ENCODE measurements at places on chromosomes 3 and 15. TPM values are rescaled to one million over a fixed set of nuclear protein-coding genes. Genes with fewer than 3 reads are reported as not detected.
A peak's percentile ranks its signal among the peaks of the same experiment; 100 is the strongest.

The TAGLN3 gene
- 3.2 TPM for total RNA-seq

The TLR9 gene
- 0.74 TPM for total RNA-seq

The C3orf22 gene
- not detected for total RNA-seq

The SLITRK3 gene
- not detected for total RNA-seq

The MAGEL2 gene
- not detected for total RNA-seq

The COX5A gene
- 313 TPM for total RNA-seq

The DUOXA1 gene
- total RNA-seq, result not detected

The HYAL3 gene
- 5.4 TPM for total RNA-seq

The FHIT gene
- 13.1 TPM for total RNA-seq

DNA sequence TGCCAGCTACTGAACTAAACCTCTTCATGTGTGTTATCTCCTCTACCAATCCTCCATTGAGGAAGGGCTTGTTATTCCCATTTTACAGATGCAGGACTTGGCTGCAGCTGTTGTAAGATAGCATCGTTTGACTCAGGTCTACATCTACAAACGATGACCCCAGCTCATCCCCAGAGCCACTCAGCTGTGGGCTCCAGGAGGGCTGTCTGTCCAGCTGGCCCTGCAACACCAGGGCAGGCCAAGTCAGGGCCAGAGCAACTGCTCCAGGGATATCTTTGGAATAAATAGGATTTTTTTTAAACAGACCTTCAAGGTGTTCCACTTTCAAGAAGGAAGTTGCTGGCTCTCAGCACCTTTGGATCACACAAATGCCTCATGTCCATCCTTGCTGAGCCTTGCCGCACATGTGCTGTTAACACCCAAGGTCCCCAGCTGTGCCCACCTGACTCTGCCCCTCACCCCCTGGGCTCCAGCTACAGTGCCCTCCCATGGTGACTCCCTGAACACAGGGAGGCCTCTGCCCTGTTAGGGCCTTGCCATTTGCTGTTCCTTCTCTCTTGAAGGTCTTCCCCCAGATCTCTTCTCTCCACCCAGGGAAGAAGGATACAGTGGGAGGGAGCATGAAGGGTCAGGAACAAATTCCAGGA, 31.0 kb downstream of the ALDH1L1 start:
- no peak for DNase-seq

DNA sequence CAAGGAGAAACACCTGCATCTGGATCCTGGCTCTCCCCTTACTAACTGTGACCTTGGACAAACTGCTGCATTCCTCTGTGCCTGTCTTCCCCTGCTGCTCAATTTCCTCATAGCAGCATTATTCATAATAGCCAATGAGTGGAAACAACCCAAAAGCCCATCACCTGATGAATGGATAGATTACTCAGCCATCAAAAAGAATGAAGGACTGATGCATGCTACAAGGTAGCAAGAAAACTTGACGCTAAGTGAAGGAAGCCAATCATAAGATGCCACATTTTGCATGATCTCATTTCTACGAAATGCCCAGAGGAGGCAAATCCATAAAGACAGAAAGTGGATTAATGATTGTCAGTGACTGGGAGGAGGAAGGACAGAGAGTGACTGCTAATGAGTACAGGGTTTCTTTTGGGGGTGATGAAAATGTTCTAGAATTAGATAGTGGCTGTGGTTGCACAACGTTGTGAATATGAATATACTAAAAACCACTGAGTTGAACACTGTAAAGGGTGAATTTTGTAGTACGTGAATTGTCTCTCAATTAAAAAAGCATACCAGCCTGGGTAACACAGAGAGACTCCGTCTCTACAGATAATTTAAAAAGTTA, 11.2 kb downstream of the IGDCC4 start:
- no peak for DNase-seq

DNA sequence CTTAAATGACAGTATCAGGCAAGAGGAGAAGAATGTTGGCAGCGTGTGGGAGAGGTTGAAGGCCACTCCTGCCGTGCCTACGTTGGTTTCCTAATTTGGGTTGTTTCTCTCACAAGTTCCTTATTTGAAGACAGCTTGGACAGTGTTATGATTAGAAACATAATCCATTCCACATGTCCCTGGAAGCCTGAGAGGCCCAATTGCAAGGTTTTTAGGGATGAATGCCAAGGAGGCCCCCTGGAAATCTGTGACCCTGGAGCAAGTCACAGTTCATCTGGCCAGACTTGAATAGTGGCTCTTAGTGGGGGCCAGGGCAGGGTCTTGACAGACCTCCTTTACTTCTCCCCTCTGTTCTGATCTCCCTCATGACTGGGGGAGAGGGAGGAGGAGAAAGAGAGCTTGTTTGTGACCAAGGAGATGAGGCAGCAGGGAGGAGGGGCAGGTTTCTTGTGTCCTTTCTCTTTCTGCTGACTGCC, 584.4 kb upstream of the TBL1XR1 start:
- DNase-seq, result no peak

- no peak for DNase-seq
Measured at GRCh38 chr3:197375001-197375441, 76.6 kb upstream of the DLG1 start.

DNA sequence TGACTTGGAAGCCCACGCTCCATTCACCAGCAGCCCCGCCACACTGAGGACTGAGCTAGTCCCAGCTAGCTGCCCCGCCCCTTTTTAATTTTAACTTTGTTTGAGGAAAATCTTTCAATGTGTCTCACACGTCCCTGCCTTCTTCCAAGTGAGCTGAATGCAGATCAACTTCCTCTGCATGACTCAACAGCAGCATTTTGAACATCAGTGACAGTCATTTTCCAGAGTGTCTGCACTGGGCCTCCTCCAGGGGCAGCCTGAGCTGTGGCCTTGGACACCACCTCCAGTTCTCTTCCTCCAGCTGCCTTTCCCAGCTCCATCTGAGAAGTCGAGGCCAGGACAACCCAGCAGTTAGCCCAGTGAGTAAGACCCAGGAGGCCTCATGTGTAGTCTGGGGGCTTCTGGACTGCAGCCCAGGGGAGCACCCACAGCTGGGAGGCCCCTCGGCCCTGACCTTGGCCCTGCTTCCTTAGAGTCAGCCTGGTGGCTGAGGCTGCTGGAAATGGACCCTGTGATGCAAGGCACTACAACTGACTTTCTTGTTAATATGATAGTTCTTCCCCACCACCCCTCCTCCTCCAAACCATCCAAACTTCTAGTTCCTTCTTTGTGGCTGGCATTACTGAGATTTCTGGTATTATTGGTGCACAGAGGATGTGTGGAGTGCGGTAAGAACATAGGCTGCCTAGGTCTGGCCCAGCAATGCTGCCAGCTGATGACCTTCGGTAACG, 21.4 kb upstream of the ESYT3 start:
- DNase-seq, result peak; percentile 30

GRCh38 chr3:53493963-53494791, at the start of gene CACNA1D:
Gene CACNA1D (plus strand): TSS chr3:53494611. CDS start chr3:53495167, 556 bp downstream.
- peak; percentile 43 for DNase-seq

DNA sequence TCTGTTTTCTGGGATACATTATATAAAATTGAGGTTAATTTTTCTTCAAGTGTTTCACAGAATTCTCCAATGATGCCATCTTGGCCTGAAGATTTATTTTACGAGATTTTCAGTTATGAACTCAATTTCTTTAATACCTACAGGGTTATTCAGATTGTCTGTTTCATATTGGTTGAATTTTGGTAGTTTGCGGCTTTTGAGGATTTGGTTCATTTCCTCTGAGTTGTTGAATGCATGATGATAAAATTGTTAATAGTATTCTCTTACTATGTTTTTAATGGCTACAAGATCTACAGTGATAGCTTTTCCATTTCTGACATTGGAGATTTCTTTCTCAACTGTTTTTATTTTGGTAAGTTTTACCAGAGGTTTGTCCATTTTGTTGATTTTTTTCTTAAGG, 63.9 kb upstream of the PTPRG start:
- DNase-seq, result no peak

DNA sequence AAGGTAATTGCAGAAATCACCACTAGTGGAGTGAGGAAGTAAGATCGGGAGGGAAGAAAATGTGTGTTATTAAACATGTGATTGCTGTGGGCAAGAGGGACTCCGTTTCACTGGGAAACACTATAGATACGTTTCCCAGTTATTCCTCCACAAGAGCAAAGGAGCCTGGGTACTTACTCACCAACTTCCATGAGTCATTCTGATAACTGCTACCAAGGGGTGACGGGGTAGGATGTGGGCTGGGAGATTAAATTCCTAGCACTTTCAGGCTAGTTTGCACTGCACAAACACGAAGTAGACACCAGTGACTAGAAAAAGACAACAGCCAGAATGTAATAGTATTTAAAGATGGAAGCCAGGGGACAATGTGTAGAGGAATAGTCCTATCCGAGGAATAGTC, 812.9 kb upstream of the CFAP20DC start:
- no peak for DNase-seq

DNA sequence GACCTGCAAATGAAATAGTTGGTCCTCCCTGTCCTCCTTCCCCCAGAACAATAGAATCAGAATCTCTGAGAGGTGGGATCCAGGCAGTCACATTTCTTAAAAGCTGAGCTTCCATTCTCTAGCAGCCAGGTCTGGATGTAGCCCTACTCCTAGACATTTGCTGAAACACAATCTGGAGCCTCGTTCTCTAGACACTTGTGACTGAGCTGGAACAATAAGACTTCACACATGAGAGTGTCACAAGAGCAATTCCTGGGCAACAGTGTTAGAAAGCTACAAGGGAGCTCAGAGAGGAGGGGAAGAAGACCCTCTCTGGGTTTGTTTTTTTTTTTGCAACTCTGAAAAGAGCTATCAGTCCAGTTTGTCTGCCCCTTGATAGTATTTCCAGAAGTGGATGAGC, 14.5 kb downstream of the CORO2B start:
- DNase-seq, result no peak

- DNase-seq, result no peak
Measured at GRCh38 chr3:127717357-127718244, 44.8 kb downstream of the ABTB1 start.

DNA sequence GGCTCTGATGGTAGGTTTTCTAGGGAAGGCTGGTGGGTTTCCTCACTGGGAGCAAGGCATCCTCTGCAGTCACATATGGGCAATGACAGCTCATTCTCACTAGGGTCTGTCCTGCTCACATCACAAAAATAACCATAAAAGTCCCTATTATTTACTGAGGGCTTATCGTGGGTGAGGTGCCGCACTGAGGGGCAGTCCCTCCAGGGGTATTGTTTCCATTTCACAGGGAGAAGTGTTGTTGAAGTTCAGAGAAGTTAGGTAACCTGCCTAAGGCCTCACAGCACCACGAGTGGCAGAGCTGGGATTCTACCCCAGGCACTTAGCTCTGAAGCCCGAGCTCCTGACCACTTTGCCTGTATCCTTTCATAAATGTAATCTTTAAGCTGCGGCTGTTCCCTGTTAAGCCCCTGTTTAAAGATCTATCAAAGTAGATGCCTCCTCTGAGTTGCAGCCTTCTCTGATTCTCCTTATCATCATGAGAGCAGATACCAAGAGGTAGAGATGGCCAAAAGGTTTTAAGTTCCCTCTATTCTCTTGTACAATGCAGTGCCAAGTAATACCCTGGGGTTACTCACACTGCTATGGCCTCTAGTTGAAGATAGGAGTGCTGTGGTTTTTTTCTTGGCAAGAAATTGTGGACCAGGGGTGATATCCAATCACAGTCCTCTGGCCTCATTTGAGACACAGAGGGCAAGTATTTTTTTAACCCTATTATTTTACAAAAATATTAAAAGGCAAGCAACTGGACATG, 107.0 kb downstream of the RPLP1 start:
- DNase-seq, result peak; percentile 40

DNA sequence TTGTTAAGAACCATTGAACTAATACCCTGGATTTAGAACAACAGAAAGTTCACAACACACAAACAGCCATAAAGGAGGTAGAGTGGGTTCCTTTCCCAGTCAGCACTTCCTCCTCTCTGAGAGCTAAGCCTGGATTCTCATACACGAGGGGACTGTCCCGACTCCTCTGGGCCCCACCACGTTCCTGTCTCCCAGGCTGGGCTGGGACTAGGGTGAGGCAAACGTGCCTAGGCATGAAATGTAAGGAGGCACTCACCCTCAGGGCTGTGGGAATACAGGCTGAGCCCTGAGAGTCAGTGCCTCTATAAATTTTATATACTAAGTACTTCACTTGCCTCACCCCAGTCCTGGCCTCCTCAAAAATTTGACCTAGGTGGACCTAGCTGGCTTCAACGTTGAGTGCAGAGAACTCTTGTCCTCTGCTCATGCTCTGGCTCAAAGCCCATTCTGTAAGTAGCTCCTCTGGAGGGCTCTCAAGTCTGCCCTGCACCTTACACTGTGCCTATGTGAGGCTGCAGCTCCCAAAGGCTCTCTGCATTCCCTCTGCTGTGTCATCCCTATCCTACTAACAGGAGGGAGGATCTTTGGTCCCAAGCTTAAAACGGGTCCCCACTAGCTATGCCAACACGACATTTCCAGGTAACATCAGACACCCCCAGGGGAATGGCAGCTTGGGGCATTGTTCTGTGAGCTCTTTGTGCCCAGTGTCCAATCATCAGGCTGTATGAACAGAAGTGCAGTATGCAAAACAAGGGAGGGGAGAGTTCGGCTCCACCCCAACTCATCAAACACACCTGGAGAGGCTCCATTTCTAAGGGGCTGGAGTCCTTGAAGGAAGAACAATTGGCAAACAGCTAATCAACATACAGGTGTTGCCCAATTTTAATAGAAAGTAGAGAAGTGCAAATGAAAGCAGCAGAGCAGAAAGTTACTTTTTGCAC, 233.2 kb downstream of the RPLP1 start:
- no peak for DNase-seq

- DNase-seq, result peak; percentile 29
Measured at GRCh38 chr3:193872265-193872753, 263.6 kb upstream of the HES1 start.

DNA sequence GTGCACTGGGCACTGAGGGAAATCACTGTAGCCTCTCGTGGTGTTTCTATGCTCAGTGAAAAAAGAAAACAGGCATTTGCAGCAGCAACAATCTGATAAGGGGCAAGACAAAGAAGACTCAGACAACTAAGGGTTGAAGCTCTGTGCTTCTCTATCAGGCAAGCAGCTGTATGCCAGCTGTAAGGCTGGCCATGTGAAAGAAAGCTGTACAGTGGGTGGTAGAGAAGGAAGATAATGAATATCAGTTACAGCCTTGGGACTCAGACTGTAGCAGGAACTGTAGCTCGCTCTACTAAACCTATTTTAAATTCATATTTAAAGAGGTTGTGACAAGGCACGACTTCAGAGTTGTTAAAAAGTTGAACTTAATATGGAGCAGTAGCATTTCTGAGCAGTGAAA, 76.3 kb downstream of the VGLL3 start:
- no peak for DNase-seq

DNA sequence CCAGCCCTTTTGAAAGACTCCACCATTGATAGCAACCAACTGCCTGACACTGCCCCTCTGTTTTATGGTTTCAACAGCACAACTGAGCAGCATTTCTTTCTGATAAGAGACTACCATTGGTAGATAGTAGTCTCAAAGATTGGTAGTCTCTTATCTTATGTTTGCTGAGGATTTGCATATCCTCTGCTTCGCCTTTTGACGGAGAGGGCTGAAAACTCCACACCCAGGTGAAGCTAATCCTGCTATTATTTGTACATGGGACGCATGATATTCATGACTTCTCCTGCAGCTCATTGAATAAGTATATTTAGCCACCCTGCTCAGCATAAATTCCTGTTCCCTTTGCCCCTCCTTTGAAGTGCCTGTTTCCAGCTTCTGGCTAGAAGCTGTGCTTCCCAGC, 119.4 kb upstream of the STRIT1 start:
- DNase-seq, result no peak
